ENCODE measurements at places on chromosomes 2 and 18. TPM values are rescaled to one million over a fixed set of nuclear protein-coding genes. Genes with fewer than 3 reads are reported as not detected.

- DNase-seq, result no peak
Measured at GRCh38 chr2:180291060-180291459, 284.0 kb upstream of the CWC22 start.

DNA sequence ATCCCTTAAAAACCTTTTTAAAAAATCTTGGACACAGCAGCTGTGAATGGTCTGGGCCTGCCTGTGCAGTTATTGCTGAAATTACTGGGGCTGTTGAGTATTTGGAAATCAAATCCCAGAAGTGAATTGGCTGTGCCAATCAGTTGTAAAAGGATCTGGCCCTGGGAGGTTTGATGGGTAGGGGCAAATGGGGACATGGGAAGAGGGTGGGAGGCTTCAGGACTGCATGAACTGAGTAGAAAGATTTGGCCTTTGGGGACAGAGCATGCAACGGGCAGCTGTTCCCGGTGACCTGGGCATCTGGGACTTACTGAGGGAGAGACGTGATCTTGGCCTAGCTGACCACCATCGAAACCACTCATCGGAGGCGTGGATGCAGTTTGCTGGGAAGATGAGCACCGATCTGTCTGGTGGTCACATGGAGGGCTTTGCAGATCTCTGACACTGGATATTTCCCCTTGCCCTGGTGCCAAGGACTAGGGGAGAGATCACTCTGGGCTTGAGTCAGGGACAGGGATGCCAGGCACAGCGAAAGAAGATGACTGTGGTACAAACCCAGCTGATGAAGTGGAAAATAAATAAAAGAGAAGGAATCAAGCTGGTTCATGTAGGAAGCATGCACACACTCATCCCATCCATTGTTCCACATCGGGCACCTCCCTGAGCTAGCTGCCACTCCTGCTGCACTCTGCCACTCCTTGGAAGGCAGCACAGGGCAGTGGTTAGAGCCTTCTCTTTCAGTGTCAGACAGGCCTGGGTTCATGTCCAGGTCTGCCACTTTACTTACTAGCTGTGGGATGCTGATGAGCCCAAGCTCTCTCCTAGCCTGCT lies 58.4 kb downstream of the SEMA4F start:
- no peak for DNase-seq

- DNase-seq, result no peak
Measured at GRCh38 chr2:112204411-112204810, 50.4 kb downstream of the ZC3H8 start.

DNA sequence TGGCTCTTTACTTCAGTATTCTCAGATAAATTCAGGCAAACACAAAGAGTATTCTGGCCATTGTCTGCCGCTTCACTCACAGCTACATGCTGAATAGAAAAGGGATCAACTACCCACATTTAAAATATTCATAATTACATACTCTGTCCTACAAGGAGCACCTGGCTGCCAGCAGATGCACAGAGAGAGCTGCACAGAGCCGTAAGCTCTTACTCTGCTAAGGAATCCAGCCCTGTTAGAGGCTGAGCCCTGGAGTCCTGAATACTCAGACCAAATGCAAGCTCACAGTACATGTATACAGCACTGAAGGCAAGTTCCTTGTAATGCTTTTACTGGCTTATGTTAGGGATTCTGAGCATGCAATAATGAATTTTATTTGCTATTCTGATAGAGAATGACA lies 80.3 kb downstream of the FTCDNL1 start:
- DNase-seq, result no peak

DNA sequence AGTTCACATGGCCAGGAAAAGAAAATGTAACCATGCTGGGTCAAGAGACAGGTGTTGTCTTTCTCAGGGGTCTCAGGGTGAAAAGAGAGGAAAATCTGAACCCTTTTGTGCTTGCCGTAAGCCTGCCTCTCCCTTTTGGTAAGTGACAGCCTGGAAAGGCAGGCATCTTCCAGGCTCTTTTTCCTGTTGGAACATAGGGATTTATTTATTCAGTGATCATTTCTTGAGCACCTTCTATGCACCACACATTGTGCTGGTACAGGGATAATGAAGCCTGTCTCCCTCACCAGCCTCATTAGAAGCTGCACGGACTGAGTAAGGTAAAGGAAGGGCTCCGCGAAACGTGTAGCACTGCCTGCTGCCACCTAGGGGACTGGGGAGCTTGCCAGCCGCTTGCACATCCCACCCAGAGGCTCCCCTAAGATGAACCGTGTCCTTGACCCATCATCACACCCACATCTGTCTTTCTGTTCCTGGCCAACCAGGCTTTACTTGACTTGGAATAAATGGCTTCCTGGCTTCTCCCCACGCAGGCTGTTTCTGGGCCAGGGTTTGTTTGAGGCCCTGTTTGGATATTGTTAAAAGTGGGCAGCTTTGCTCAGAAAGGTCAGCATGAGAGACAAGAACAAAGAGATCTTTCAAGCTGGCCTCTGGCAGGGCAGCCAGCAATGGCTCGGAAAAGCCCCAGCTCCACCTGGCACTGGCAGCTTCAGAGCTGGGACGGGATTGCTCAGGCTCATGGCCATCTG lies 73.3 kb upstream of the MCFD2 start:
- DNase-seq, result no peak

Gene PRKAG3
- total RNA-seq, result not detected

DNA sequence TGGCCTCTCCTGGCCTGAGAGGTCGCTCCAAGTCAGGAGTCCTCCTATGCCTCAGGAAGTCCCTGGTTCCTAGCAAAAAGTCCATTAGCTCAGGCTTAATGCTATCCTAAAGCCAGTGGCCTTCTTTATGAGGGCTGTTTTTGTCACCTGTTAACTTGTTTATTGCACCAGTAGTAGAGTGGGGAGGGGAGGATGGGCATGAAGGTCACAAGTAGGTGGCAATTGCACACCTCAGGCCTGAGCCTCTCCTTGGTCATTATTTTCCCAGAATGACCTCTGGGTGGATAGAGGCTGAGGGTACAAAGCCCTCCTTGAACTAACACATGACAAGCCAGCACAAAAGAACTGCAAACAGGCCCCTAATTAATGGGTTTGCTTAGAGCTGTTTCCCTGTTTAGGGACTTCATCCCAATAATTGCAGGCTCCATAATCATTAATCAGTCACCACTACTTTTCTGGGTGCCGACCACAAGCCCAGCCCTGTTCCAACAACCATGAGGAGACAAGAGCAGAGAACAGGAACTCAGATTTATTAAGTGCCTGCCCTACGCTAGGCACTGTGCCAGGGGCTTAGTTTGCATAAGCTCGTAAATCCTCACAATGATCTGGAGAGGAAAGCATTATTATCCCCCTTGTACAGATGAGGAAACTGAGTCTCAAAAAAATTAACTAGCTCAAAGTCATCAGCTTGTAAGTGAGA lies 123.0 kb upstream of the PKDCC start:
- no peak for DNase-seq

Measured in left colon (tissue), 2 donors.